ENCODE measurements at places on chromosomes 5 and 9.
A peak's percentile ranks its signal among the peaks of the same experiment; 100 is the strongest.

- DNase-seq, result no peak
These were observed 98.3 kb downstream of the WDR70 start for GRCh38 chr5:37477426-37477825.

DNA sequence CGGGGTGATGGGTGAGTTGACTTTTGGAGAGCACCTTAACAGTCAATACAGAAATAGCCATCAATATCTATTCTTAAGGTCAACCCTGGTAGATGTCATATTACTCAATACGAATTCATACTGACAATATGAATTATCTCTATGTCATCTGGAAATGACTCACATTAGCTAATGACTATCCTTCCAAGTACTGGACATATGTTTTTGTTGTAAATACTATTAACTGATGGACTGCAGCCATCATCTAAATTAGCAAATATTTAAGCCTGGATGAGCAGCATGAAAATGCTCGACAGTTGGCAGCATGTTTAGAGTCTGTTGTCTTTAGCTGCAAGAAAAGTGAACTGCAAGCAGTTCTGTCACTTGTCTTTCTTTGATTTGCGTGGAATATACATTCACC, 19.6 kb upstream of the ISOC1 start:
- DNase-seq, result no peak

DNA sequence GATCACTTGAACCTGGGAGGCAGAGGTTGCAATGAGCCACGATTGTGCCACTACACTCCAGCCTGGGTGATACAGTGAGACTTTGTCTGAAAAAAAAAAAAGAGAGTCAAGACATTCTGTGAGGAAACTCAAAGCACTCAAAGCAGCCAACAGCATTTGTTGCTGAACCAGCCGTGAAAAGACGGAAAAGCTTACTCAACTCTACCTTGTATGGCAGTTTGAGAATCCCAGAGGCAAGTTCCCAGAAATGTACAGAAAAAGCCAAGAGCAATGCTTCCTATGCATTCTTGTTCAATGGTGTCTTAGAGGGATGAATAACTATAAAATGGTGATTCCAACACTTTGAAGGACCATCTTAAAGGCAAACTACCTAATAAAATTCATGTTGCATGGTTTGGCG, 170.2 kb downstream of the HSD17B3 start:
- no peak for DNase-seq

DNA sequence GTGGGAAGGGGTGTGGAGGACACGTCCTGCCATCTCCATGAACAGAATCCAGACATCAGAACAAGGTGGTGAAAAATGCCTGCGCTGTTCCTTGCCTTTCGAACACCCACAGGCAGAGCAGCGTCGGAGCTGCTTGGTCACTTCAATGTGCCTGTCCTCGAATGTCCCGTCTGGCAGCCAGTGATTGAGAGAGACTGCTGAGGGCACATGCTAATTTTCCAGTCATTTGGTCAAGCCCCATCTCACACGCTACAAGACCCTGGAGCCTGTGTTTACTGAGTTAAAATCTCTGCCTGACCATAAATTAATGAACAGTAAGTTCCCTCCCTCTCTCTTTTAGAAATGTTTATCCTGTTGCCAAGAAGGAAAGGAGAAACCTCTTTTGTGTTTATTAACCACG, 149.3 kb downstream of the NTRK2 start:
- DNase-seq, result peak; percentile 43

DNA sequence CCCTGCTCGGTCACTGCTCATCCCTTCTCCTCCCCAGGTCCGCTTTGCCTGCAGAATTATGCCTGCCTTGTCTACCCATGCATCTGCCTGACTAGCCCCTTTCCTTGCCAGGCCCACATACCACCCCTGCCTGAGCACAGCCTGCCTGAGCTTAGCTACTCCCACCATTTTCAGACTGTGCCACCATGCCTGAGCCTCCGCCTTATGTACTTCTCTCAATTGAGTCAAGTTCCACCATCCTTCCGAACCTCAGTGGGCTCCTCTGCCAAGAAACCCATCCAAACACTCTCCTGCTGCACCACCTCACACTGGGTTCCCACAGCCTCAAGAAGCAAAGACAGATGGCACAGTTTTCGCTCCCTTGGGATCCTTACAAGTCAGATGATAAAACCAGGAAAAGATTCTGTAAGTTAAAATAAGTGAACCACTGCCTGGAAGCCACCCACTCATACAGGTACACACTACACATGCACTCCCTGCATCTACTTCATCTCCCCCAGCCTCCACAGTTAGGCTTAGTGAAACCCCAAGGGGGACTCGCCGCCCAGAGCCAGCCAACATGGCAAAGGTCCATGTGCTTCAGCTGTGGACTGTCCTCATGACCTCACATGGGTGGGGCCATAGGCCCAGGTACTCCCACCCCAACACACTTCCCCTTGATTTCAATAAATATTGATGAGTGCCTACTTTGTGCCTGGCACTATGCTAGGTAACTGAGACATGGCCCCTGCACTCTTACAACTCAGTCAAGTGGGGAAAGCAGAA, 23.1 kb downstream of the P4HA2 start:
- DNase-seq, result no peak

DNA sequence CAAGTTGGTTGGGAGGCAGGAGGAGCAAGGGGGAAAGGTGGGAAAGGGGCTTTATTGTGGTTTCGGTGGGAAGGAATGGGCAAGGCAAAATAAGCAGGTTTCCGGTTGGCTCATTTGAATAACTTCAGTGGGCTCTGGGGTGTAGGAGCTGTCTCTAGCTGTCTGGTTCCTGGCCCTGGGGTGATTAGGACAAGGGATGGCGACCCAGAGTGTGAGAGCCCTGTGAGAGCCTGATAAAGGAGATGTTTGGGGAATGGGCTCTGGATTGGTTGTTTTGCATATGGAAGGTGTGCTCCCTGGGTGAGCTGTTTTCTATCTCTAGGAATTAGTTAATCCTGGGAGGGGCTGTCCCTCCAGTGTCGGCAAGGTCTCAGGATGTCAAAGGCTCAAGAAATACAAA, 15.4 kb downstream of the ANKRD34B start:
- DNase-seq, result no peak

- no peak for DNase-seq
These were observed 558.1 kb downstream of the NR2F1-AS1 start for GRCh38 chr5:93022796-93023447.

- DNase-seq, result no peak
These were observed 959 bp upstream of the FBXL17 start for GRCh38 chr5:108382784-108383330.

GRCh38 chr9:101736717-101737116, 1.7 kb downstream of the GRIN3A start:
- DNase-seq, result no peak

DNA sequence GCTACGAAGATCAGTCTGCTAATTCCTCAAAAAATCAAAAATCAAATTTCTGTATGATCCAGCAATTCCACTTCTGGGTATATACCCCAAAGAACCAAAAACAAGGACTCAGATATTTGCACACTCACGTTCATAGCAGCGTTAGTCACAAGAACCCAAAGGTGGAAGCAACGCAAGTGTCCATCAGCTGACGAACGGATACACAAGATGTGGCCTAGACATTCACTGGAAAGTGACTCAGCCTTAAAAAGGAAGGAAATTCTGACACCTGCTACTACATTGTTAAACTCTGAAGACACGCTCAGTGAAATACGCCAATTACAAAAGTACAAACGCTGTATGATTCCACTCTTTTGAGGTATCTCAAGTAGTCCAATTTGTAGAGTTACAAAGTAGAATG, 93.3 kb downstream of the OTULIN start:
- no peak for DNase-seq

- no peak for DNase-seq
These were observed 11.3 kb downstream of the C9orf50 start for GRCh38 chr9:129609486-129610212.

DNA sequence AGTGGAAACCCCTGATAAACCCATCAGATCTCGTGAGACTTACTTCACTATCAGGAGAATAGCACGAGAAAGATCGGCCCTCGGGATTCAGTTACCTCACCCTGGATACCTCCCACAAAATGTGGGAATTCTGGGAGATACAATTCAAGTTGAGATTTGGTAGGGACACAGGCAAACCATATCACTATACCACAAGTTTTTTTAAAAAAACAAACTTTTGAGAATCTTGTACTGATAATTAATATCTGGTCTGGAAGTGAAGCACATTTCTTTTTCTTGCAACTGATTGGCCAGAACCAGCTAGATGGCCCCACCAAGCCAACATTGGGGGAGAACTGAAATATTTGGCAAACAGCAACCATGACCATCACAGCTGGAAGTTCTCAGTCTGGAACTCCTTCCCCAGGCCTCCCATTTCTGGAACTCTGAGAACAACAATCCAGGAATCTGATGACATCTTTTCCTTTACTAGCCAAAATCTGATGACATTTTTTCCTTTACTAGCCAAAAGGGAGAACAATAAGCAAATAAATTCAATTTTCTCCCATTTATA, 51.8 kb upstream of the CDKN2B start:
- DNase-seq, result no peak

DNA sequence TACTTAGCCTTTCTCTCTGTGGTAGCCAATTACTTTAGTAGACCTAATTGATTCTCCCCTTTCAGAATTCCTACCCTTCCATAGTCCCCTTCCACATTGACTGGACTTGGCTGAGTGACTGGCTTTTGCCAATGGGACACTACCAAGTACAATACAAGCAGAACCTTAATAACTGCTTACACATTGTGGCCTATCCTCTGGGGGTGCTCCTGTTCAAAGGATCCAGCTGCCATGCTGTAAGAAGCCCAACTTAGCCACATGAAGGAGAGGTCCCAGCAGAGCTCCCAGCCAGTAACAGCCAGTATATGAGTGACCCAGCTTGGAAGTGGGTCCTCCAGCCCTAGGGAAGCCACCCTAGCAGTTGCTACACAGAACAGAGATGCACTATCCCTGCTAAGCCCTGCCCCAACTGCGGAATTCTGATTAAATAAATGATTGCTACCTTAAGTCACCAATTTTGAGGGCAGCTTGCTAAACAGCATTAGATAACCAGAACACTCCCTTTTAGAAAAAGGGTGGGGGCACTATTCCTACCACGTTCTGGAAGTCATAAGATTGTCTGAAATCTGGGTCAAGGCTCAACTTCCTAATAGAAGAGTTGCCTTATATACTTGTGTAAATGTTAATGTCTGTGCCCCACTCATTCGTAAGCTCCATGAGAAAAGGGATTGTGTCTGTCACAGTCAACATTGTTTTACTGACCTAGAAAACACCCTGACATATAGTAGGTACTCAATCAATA, 11.1 kb upstream of the APTX start:
- DNase-seq, result no peak

DNA sequence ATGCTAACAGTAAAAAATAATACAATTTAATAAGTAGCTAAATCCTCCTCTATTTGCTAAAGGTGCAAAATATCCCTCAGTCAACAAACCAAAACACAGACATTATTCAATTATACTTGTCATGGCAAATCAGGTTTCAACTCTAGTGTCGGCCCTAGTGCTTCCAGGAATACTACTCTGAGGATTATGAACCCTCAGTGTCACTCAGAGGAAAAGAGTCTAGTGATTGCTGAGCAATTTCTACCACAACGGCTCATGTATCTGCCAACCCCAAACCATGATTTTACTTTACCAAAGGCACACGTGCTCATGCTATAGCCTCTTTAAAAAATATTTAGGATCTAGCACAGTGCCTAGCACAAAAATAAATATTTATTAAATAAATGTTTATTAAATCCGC, 21.0 kb downstream of the RICTOR start:
- DNase-seq, result no peak

GRCh38 chr5:168407211-168407610, 79.1 kb upstream of the RARS1 start:
- no peak for DNase-seq

DNA sequence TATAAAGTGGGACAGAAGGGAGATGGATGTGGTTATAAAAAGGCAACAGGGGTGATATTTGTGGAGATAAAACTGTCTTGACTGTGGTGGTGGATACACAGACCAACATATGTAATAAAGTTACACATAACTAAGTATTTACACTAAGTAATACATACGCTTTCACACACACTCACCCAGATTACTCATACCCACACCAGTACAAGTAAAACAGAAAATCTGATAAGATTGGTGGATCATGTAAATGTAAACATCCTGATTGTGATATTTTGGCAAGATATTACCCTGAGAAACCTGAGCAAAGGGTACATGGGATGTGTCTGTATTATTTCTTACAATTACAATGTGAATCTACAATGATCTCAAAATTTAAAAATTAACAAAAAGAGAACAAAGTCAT, 53.3 kb upstream of the SLIT3 start:
- DNase-seq, result no peak

DNA sequence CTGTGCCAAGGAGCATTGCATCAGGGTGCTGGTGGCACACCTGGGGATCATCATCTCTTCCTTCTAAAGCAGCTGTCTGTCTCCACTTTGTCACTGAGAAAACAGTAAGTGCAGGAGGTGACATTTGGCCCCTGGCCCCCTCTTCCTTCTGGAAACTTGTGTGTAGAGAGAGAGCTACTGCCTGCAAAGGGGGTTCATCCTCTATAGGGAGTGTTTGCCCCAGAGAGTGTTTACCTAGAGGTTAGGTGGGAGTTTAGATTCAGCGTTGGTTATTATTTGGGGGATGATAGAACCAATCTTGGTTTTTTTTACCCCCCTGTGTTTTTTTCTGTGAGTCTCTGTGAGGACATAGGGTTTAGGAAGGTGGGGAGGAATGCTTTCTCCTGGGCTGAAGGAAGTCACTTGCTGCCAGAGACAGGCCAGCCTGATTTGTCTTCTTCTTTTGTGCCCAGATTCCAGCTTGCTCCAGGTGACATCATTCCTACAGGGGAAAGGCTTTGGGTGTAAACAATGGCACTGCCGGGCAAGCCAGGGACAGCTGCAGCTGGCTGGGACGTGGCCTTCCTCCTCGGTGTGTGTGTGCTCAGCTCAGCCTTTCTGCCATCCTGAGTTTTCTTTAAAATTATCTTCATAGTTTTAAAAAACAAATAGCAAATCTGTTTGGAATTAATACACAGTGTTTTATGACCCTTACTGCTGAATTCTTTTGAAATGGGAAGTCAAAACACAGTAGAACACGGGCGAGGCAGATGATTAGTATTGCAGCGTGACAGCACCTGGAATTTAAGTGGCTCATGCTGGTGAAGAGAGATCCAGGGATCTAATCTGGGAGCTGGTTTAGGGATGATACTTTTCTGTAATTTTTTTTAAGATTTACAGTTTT, 24.5 kb downstream of the PRRC2B start:
- DNase-seq, result no peak

DNA sequence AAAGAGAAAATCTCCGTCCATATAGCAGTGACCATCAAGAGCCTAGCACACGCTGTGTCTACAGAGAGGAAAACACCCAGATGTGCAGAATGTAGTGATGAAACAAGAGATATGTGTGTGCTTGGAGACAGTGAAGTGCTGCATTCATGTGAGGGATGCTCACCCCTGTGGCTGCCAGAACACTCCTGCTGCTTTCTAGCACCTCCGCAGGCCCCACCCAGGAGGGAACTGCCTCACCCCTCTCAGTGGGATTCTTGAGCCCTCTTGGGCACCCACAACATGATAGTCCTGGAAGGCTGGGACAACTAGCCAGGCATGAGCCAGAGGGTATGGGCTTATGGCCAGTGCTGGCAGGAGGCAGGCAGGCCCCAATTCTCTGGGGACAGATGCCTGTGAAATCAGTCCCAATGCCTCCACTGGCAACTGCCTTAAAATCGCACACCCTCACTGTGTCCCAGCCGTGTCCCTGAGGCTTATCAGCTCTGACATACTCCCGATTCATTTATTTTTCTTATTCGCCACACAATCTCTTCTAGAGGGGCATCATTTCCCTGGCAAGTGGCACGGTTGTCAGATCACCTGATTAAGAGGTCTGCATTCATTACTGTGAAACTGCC, 73.2 kb upstream of the FSTL4 start:
- DNase-seq, result no peak

- no peak for DNase-seq
These were observed 39.5 kb upstream of the GRHPR start for GRCh38 chr9:37382982-37383357.

- no peak for DNase-seq
These were observed 137.7 kb downstream of the SYK start for GRCh38 chr9:90939351-90939750.

Data from NCI-H1417 treated with DMSO at 0.1 percent for 48 hours (cell line).